ENCODE measurements at places on chromosomes 13 and 19.

DNA sequence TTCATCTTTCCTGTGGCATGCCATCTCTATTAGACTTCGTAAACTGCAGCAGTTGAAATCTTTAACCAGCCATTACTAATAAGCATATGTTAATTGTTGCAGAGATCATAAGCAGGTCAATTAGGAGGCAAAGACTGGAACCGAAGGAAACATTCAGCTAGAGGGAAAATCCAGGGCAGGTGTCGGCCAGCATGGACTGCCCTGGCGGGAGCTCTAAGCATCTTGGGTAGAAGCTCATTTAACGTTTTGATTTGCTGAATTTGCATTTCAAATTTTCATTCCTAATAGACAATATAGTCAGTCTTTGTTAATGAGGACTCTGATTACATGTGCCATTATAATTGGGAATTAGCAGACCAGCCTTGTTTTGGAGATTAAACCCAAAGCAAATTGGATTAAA lies 238.6 kb downstream of the POU4F1 start:
- DNase-seq = no peak

- DNase-seq = no peak
These were observed 219.4 kb downstream of the KLF5 start for GRCh38 chr13:73278186-73278585.

DNA sequence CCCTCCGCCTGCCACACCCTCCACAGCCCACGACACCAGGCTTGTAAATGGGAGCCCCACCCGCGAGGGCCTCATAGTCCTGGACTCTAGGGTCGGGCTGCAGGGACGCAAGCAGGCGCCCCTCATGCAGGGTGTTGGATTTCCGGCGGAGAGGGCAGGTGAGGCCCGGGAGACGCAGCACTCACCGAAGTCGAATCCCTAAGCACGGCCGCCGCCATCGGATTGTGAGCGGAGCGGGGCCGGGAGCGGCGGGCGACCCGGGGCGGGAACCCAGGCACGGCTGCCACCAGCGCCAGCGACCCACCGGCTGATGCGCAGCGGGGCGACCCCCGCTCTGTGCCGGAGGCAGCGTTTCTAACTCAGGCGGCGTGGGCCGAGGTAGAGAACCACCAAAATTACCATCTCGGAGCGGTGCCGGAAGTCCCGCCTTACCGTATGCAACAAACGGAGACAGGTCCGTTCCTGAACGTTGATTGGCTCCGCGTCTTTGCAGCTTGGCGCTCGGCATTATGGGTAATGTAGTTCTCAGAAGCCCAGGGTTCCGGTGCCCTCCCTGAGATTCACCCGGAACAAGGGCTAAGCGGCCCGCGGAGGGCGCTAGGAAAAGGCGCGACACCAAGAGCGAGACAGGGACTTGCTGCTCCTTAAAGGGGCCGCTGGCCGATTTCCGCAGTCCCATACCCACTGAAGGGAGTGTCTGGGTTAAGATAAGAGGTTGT lies at the start of gene ZNF416:
Gene ZNF416 (minus strand): TSS at position 425 of the 719 bp plus-strand sequence. CDS start 207 bp downstream, at position 218.
- DNase-seq = peak; percentile 98

DNA sequence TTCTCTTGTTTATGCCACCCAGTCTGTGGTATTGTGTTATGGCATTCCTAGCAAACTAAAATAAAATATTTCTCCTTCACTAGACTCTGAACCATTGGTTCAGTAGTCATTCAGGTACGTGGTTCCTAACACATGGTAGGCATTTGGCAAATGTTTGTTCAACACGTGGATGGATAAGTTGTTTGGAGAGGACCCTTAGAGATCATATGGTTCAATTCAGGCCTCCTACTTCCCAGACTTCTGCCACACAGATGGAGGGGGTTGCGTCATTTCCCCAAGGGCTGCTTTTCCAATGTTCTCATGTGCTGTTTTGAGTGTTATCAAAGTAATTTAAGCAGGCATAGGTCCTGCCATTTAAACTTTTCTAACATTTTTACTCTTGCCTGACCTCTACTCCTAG lies 6.7 kb downstream of the CXCL17 start:
- no peak for DNase-seq

GRCh38 chr19:16867211-16867610 lies 21.6 kb upstream of the F2RL3 start:
- no peak for DNase-seq

GRCh38 chr13:25248071-25248470 lies 39.2 kb downstream of the MTMR6 start:
- DNase-seq = no peak

DNA sequence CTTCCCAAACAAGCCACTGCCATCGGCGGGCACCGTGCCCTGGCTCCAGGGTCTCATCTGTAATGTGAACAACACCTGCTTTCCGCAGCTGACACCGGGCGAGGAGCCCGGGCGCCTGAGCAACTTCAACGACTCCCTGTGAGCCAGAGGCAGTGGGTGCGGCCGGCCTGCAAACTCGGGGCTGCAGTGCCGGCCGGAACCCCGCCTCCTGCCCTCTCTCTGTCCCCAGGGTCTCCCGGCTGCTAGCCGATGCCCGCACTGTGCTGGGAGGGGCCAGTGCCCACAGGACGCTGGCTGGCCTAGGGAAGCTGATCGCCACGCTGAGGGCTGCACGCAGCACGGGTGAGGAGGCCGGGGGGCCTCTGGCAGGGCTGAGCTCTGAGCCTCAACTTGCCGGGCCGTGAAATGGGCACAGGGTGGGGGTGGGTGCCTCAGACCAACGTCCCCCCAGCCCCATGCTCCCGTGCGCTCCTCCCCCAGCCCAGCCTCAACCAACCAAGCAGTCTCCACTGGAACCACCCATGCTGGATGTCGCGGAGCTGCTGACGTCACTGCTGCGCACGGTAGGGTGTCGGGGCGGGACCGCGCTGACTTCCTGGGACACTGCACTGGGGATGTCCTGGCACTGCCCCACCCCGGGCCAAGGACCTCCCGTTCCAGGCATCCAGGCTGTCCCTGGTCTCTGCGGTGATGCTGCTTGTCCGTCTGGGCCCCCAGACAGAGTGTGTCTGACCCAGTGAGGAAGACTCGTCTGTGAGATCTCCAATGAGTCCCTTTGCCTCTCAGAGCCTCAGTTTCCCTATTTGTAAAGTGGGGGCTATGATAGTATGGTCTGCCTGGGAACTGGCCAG lies 2.2 kb downstream of the ABCA7 start:
- no peak for DNase-seq

GRCh38 chr19:56218961-56219360 lies 16.9 kb downstream of the ZSCAN5C start:
- no peak for DNase-seq

GRCh38 chr13:99746637-99747402 lies 224.7 kb downstream of the ZIC5 start:
- DNase-seq = no peak

DNA sequence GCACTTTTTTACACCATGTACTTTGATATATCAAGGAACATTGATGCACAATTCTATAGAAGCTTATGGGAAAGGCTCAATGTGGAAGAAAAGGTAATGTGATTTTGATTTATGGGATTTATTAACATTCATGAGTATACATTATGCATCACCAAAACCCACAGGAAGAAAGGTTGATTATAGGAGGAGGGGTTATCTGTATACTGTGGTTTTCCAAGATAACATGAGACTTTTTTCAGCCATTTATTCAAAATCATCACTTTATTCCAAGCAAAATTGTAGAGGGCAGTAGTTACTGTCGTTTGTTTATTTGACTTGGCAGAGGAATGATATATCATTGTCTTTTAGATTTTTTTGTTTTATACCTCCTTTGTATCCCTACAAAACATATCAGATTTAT lies 54.9 kb downstream of the WDFY2 start:
- no peak for DNase-seq

DNA sequence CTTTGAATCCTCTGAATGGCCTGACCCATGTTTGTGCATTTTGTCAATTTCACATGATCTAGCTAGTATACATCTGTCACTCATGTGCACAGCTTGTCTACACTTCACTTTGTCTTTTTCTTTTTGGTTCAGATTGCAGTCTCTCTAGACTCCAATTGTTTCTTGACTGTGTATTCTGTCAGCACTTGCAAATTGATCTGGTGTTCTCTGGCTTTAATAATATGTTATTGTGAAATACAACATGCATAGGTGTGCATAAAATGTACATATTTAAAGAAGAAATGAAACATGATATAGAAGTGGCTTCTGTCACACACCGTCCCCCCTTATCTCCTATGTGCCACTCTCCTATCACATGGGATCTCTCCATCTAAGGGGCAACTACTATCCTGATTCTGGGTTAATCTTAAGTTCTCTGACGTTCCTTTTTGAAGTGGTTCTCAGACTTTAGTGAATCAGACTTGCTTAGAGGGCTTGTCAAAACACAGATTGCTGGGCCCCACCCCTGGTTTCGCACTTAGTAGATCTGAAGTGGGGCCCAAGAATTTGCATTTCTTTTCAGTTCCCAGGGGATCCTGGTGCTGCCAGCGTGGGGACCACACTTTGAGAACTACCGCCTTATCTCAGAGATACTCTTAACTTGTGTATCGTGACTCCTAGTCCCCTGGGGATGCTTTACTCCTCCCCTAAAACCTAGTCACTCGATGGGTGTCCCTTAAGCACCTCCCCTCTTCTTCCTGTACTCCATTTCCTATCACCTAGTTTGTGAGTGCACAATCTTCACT lies 5.8 kb downstream of the KRTDAP start:
- no peak for DNase-seq

GRCh38 chr19:44824761-44825160 lies 15.9 kb downstream of the BCAM start:
- no peak for DNase-seq

DNA sequence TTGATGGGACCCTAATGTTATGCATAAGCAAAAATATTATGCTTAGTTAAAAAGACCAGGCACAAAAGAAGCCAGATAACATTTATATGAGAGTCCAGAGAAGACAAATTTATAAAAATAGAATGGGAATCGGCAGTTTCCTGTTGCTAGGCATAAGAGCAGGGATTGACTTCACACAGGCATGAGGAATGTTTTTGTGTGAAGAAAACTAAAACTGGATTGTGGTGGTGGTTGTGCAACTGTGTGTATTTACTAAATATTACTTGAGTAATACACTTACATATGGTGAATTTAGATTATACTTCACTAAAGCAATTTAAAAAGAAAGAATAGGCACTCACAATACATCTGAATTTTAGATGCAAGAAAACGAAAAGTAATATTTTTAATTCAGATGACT lies 108.3 kb downstream of the SLITRK1 start:
- DNase-seq = no peak

DNA sequence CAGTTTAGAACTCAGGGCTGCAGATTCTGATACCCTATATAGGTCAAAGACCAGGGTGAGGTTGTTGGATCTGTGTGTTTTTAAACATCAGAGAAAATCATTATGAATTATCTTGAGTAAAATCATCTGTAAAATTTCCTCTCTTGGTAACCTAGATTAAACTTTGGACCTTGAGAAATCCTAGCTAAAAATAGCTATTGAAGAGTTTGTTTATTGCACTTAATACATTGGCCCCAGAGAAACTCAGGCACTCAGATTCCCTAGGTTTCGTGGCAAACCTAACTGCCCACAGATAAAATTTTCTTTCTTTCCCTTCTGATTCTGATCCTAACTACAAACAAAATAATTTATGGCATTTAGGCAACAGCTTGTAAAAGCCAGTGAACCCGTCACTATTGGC lies 102.3 kb downstream of the GPC6 start:
- no peak for DNase-seq

GRCh38 chr19:16361926-16362325 lies 37.3 kb downstream of the KLF2 start:
- DNase-seq = no peak

DNA sequence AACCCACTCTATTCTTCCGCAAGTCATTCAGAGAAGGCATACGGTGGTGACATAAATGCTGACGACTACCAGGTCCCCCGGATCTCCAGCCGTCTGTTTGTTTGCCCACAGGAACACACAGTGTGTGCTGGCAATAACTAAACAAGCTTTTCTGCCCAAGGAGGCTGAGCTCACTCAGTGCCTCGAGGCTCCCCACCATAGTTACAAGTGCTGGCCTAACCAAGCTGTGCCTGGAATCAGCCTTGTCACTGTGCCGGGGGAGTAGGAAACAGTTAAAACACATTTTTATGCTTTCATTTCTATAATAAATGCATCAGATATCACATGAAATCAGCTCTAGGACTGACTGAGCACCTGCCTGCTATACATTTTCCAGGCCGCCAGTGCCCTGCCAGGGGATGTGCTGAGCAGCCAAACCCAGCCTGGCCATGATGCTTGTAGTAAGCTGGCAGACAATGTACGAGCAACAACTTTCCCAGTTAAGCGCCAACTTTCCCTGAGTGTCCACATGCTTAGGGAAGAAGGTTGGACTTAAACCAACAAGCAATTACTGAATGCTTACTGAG lies 28.1 kb downstream of the BRD4 start:
- no peak for DNase-seq

DNA sequence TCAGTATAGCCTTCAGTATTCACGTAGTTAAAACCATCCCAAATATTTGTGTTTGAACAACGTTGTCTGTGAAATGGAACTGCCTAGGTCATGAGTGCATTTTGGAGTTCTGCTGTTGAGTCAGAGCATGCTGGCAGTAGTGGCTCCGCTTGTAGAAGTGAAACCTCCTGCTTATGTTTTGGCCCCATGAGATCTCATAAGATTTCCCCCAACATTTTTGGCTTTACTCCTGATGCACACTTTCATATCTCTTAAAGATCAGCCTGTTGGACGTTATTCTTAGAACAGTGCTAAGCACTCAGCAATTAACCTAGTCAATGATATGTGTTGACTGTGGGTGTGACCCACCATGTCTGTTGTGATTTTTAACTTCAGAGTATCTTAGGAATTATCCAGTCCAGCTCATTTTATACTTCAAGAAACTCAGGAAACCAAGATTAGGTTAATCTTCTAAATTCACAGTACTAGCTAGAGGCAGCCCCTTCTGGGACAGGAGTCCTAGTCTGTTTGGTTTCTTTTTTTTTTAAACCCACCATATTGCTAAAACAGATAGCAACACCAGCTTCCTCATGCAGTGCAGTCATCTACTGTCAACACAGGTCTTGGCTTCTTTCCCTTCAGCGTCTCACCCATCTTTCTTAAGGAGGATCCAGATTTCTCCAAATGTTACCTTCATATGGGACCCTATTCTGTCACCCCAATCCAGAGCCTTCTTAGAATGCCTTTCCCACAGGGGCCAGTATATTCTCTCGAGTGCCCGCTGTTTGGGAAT lies 26.2 kb downstream of the RAP2A start:
- peak; percentile 59 for DNase-seq

DNA sequence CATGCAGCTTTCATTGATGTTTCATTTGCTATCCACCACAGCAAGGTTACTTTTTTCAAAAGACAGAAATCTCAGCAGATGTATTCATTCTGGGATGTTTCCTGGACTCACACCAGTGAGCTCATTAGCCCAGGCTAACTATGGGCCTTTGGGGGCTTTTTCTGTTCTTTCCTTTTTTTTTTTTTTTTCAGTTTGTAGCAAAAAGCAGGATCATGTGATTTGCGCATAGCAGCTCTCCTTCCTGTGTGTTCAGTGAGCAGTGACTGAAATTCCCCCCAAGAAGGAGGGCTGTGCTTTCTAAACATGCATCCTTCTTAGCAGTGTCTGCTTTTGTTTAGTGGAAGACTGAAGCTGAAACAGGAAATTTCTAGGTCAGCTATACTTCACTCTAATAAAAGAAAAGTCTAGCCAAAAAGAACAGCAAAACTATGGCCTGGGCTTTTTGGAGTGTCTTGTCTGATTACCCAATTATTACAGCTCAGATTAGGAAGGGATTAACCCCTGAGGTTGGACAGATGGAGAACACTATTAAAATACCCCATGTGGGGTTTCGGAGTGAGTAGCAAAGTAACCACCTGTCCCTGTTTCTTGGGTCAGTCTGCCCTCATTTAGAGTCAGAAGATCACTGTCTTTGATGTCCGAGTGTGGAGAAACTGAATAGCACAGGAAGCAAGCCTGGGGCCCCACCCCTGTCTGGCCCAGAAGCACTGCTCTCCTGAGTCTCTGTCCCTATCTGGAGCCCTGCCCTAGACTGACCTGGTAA lies 8.9 kb upstream of the AMER2 start:
- no peak for DNase-seq
